ENCODE measurements at places on chromosomes 6 and 20.

- DNase-seq = no peak
Measured at GRCh38 chr6:104019075-104019753, 840.5 kb downstream of the HACE1 start.

DNA sequence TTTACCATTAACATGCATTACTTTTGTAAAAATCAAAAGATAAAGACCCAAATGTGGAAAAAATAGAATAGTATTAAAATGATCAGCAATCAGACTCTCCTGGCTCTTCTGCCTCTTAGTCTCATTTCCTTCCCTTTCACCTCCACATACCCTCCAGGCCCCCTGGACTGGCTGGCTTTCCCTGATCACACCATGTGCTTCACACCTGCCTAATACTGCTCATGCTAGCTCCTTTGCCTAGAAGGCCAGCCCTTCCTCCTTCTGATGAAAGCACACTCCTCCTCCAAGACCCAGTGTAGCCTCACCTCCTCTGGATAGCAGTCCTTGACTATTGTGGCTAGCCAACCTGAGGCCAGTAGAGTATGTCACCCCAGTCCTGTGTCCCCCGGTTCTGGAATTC lies 182.0 kb upstream of the HEY2 start:
- DNase-seq = no peak

- DNase-seq = no peak
Measured at GRCh38 chr20:25471020-25471419, 63.5 kb downstream of the GINS1 start.

DNA sequence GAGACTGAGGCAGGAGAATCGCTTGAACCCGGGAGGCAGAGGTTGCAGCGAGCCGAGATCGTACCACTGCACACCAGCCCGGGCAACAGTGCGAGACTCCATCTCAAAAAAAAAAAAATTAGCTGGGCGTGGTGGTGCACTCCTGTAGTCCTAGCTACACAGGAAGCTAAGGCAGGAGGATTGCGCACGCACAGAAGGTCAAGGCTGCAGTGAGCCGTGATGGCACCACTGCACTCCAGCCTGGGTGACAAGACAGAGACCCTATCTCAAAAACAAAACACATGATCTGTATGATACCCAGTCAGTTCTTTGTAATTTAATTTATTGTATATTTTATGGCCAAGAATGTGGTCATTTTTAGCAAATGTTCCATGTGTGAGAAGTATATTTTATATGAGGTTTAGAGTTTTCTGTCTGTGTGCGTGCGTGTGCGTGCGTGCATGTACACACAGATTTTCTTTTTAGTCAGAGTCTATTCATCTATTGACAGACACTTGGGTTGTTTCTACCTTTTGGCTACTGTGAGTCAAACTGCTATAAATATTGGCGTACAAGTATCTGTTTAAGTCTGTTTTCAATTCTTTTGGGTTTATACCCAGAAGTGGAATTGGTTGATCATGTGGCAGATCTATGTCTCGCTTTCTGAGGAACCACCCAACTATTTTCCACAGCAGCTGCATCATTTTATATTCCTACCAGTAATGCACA lies 22.2 kb upstream of the MYL9 start:
- DNase-seq = no peak

DNA sequence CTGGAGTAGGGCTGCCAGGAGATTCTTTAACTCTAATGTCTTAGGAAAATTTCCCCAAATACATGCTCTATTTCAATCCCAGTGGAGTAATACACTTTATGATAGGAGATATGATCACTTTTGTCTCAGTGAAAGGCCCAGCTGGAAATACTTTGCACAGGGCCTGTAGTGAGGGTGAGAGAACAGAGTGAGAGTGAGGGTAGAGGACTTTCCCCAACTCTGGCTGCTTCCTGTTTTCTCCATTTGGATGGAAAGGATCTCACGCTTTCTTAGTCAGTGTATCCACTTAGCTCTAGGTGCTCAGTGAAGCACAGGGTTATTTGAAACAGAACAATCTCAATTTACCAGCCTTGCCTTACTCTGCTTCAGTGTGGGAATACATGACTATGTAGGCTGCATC lies 36.6 kb downstream of the FAM229B start:
- no peak for DNase-seq

DNA sequence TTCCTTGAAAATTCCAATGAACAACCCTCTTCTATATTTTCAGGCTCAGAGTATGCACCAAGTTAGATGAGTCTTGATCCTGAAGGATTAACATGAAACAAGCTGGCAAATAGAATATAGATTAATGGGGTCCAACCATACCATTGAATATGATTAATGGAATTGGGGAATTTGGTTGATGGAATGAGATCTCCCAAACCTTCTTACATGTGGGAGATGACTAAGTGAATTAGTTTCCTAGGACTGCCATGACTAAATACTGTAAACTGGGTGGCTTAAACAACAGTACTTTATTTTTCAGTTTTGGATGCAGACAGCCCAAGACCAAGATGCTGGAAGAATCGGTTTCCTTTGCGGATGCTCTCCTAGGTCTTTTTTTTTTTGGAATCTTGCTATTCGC lies 347.0 kb downstream of the QKI start:
- no peak for DNase-seq

DNA sequence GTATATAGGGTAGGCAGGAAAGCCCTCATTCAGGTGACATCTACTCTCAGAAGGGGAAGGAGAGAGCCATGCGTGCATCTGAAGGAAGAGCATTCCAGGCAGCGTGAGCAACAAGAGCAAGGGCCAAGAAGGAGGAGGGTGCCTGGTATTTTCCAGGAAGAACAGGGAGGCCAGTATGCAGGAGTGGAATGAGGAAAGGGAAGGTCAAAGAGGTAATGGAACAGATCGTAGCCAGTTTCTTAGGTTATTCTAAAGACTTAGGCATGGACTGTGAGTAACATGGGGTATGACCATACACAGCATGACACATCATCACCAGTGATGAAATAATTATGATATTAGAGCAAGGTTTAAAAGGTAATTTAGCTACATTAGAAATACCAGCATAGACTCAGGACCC lies 24.1 kb downstream of the ALDH8A1 start:
- no peak for DNase-seq

- no peak for DNase-seq
Measured at GRCh38 chr6:29737707-29738630, 14.7 kb downstream of the HLA-F start.

DNA sequence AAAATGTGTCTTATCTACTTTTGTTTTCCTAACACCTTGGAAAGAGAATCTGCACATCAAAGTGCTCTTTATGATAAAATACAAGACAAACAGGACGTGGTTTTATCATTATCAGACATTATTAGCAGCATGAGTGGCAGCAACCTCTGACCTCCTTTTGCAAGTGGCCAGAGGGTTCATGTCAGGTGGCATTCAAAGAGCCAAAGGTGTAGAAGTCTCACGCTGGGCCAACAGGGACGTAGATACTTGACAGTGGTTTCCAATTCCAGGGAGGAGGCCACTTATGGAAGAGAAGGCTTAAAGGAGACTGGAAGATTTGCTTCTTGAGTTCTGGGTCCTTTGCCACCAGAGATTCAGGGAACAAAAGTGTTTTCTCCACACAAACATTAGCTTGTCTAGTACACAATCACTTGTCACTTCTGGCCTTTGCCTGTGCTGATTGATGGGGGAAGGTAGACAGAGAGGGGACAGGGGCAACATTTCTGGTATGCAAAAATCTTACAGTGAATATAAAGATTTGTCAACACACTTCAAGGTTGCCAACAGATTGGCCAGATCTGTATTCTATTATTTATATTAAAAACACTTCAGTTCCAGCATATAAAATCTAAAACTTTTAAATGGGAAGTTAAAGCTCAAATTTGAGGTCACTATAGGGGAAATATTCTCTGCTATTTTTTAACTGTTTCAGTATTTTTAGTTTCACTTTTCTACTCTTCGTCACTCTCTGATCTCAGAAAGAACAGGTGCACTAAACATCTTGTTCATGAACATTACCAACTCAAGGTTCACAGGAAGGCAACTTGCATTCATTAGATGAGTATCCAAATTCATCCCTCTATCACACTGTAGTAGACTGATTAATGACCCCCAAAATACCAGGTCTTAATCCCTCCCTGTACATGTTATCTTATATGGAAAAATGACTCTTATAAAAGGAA lies 52.1 kb upstream of the FBXO30 start:
- DNase-seq = no peak

DNA sequence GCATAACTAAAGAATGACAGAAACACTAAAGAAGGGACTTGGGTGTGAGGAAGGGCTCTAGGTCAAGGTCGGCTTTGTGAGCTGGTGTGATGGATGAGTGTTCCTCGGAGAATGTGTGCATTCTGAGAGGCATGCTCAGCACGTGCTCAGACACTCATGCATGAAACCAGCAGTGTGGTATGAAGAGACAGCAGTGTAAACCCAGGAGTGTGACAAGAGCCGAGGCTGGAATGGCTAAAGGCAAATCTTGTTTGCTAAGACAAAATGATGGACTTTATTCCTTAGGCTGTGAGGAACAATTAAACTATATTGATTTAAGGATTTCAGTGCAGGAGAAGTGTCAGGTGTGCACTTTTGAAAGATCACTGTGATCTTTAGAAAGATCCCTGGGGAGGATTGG lies 107.4 kb upstream of the MAP7 start:
- no peak for DNase-seq

DNA sequence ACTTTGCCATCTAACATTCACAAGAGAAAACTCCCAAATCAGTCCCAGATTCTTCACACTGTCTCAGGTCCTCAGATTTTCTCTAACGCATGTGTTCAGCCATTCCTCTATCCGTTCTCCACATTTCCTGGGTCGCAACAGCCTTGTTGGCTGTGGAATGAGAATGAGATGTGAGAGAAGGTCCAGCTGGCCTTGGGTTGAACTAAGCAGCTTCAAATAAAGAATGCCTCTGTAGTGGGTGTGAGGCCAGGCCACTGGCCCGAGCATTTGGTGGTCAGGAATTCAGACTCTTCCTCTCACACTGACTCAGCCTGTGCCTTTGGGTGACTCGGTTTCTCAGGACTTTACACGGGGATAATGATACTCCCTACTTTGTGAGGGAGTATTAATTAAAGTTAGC lies 73.8 kb upstream of the CCN6 start:
- DNase-seq = no peak

GRCh38 chr6:129686941-129687627 lies 22.9 kb downstream of the ARHGAP18 start:
- no peak for DNase-seq

DNA sequence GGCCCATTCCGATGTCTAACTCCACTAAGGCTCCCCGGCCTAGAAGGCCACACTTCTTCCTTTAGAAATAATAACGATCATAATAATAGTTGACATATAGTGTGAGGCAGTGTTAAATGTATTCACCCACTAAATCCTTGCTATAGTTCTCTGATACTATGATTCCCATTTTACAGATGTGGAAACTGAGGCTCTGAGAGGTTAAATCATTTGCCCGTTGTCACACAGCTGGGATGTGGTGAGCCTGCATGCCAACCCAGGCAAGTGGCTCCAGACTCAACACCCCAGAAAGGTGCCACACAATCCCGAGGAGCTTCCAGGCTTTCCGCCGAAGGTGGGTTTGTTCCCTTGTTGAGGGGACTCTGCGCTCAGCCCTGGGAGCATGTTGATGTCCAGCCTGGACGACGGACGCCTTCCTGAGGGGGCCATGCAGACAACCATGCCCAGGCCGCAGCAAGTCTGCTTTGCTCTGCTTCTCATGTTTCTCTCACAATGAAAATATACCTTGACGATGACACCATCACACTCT lies 104.6 kb upstream of the CDYL start:
- no peak for DNase-seq

DNA sequence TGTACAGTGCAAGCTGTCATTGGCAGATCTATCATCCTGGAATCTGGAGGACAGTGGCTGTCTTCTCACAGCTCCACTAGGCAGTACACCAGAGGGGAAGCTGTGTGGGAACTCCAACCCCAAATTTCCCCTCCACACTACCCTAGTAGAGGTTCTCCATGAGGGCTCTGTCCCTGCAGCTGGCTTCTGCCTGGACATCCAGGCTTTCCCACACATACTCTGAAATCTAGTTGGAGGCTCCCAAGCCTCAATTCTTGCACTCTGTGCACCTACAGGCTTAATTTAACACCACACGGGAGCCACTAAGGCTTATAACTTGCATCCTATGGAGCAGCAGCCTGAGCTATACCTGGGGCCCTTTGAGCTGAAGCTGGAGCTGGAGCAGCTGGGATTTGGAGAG lies 43.0 kb upstream of the TRIM39 start:
- DNase-seq = no peak

DNA sequence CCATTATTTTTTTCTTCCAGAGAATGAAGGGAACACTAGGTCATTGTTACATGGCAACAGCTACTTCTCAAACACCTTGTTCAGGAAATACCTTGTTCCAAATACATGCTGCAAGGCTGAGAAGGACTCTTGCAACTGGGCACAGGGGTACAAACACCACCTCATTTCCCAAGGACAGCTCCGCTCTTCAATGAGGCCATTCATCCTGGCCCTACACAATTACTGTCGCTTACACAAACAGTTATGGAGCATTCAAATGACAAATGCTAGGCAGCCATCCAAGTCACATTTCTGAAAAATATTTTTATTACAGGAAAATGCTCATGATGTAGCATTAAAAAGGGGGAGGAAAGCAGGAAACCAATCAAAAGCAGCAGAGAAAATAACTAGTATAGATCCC lies 611.9 kb downstream of the DHX35 start:
- no peak for DNase-seq

DNA sequence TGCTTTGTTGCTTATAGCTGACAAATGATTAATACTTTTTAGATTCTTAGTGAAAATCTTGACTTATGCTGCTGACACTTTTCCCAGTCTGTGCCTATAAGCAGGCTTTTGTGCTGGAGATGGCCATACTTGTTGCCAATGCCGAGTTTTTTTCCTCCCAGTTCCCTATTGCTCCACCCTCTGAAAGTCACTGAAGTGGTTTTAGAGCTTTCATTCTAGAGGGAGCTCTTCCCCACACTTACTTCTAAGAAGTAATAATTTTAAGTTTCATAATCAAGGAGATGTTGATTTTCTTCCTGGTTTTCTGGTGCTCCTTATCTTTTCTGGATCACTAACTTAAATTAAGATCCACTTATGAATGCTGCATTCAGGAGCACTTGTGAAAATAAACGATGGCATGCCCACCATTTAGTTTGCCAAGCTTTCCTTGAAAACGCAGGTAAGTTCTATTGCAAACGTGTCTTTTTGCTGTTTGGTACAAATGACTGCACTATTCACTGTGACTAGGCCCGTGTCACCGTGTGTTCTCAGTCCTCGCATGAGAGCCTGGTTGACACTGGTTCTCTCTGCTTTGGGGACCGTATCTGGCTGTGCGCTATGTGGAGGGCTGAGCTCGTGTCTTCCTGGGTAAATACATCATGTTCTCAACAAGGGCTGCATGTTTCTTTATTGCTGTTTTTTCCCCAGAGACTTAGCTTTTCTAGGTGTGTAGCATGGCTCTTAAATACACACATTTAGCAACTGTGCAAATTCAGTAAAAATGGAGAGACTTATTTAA lies 50.2 kb downstream of the GFRA4 start:
- no peak for DNase-seq

GRCh38 chr20:33827634-33828325 lies 16.6 kb downstream of the CHMP4B start:
- DNase-seq = no peak

Measured in stimulated activated CD8-positive, alpha-beta memory T cell treated with anti-CD3 and anti-CD28 coated beads, Interleukin-7, amount 100 ng/mL, for 24 hours (primary cell).